ENCODE measurements at places on chromosomes 12 and 14. TPM values are rescaled to one million over a fixed set of nuclear protein-coding genes. Genes with fewer than 3 reads are reported as not detected.

SLC25A47 gene
- total RNA-seq: not detected

DNA sequence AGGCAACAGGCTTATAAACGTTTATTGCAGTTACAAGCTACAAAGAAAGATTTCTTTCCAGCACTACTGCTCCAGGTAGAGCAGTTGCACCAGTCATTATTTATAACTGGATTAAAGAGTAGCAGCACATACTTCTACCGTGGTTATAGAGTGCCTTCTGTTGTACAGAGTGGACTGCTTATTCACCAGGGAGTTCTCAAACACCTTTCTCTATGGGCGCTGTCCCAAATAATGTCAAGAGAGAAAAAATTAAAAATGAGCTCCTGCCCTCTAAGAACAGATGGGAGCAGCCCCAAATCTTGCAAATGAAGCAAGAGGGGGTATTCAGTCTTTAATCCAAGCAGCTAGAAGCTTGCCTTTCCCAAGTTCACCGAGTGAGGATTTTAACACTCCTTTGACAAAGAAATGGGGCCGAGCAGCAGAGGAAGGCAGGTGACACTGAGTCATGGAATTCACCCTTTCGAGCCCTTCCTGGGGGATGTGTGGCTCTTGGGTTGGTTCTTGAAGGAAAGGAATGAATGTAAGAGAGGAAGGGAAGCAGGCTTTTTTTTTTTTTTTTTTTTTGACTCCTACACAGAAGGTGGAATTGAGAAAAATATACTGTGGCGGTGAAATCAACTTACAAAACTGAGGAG is 181.2 kb downstream of the PRKCH start:
- no peaks in the 10 kb centered on the region for H3K27me3 ChIP-seq
- peaks cover 7% of the 10 kb centered on the region for H3K36me3 ChIP-seq
- DNase-seq: no peak
- H3K27ac ChIP-seq: no peak overlapping the region
- no peaks in the 10 kb centered on the region for H3K4me1 ChIP-seq

FAM186B gene
- 1.7 TPM for total RNA-seq

LBHD2 gene
- total RNA-seq: 0.78 TPM

- H3K27me3 ChIP-seq: peaks cover 12% of the 10 kb centered on the region
- DNase-seq: no peak
- no peaks in the 10 kb centered on the region for H3K36me3 ChIP-seq
- H3K4me3 ChIP-seq: no peak overlapping the region
Observed at GRCh38 chr14:99075771-99076375, 196.1 kb downstream of the BCL11B start.

MAPK1IP1L gene
- 79.7 TPM for total RNA-seq

GRCh38 chr14:68705741-68706283 is 87.1 kb downstream of the ZFP36L1 start:
- no peaks in the 10 kb centered on the region for H3K36me3 ChIP-seq
- H3K27ac ChIP-seq: peak overlapping the region; percentile 71
- peaks cover 50% of the 10 kb centered on the region for H3K4me1 ChIP-seq
- DNase-seq: peak; percentile 56

GRCh38 chr12:90290980-90291975 is 582.6 kb upstream of the ATP2B1 start:
- H3K27ac ChIP-seq: no peak overlapping the region
- DNase-seq: no peak
- H3K4me1 ChIP-seq: no peaks in the 10 kb centered on the region
- no peaks in the 10 kb centered on the region for H3K27me3 ChIP-seq
- no peak overlapping the region for H3K4me3 ChIP-seq

- peaks cover 25% of the 10 kb centered on the region for H3K4me1 ChIP-seq
- DNase-seq: peak; percentile 76
- H3K27me3 ChIP-seq: no peaks in the 10 kb centered on the region
- H3K4me3 ChIP-seq: peak overlapping the region; percentile 99
- H3K27ac ChIP-seq: peak overlapping the region; percentile 64
- H3K36me3 ChIP-seq: no peaks in the 10 kb centered on the region
Observed at GRCh38 chr12:53251477-53252348, 16.4 kb upstream of the ESPL1 start.

DNA sequence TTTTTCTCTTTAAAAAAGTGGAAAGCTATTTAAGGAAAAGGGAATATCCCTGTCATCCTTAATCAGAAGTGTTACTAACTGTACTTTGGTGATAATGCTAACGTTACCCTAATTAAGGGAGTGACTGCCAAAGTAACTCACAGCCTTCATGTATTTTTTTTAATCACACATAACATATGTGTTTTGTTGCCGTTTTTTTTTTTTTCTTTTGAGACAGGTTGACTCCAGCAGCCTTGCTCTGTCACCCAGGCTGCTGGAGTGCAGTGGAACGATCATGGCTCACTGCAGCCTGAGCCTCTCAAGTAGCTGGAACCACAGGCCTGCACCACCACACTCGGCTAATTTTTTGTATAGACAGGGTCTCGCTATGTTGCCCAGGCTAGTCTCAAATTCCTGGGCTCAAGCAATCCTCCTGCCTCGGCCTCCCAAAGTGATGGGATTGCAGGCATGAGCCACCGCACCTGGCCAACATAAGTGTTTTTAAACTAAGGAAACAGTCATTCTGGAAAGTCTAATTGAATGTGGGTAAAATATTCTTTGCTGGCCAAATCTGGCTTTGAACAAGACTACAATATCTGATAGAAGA is 56.5 kb downstream of the HECTD4 start:
- H3K27me3 ChIP-seq: no peaks in the 10 kb centered on the region
- no peak for DNase-seq
- H3K4me1 ChIP-seq: no peaks in the 10 kb centered on the region
- H3K4me3 ChIP-seq: no peak overlapping the region

DNA sequence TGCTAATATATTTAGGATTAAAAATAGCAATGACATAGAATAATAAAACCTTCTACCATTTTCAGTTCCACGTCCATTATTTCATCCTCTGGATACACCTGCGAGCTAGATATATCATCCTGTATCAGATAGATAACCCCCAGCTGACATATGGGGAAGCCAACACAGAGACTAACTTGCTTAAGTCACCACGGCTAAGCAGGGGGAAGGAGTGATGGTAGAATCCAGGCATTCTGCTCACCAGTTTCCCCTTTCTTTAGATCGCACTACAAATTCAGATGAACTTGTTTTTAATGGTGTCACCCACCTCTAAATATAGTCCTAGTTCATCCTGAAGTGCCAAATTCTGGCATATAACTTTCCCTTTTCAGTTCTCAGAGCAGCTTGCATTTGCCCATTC is 110.1 kb downstream of the TXNDC16 start:
- H3K27ac ChIP-seq: no peak overlapping the region
- no peaks in the 10 kb centered on the region for H3K27me3 ChIP-seq
- no peak for DNase-seq
- no peaks in the 10 kb centered on the region for H3K36me3 ChIP-seq

- H3K36me3 ChIP-seq: no peaks in the 10 kb centered on the region
- H3K27me3 ChIP-seq: no peaks in the 10 kb centered on the region
- no peaks in the 10 kb centered on the region for H3K4me1 ChIP-seq
- no peak overlapping the region for H3K27ac ChIP-seq
- no peak for DNase-seq
Observed at GRCh38 chr12:124782132-124782531, 81.5 kb downstream of the SCARB1 start.

IL31 gene
- total RNA-seq: not detected

DNA sequence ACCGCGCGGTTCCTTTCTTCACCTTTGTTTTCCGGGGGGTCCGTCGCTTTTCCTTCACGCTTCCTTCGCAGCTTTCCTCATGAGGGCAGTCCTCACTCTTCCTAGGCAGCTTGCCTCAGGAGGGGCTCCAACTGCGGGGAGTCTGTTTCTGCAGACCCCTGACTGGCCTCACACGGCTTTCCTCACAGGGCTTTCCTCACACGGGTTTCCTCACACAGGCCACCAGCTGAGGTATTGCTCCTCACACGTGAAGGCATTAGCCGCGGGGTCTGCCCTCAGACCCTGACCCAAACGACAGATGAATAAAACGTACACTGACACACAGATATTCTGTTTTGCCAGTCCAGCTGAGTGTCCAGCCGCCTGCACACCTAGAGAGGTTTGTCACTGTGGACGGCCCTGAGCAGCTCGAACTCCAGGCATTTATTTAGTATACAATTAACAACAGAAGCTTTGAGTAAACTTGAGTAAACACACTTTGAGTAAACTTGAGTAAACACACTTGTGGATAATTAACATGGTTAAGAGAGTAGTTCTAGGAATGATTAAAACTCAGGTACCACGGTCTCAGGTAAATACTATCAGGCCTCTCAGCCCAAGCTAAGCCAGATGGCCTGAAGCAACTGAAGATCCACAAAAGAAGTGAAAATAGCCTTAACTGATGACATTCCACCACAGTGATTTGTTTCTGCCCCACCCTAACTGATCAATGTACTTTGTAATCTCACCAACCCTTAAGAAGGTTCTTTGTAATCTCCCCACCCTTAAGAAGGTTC is 16.1 kb upstream of the LYZ start:
- DNase-seq: no peak
- no peaks in the 10 kb centered on the region for H3K36me3 ChIP-seq
- H3K4me3 ChIP-seq: no peak overlapping the region
- H3K4me1 ChIP-seq: no peaks in the 10 kb centered on the region
- no peak overlapping the region for H3K27ac ChIP-seq
- H3K27me3 ChIP-seq: no peaks in the 10 kb centered on the region

- no peaks in the 10 kb centered on the region for H3K4me1 ChIP-seq
- no peak overlapping the region for H3K4me3 ChIP-seq
- H3K27me3 ChIP-seq: no peaks in the 10 kb centered on the region
Observed at GRCh38 chr12:93451423-93452158, 9.8 kb upstream of the UBE2N start.

COX8C gene
- total RNA-seq: not detected

DNA sequence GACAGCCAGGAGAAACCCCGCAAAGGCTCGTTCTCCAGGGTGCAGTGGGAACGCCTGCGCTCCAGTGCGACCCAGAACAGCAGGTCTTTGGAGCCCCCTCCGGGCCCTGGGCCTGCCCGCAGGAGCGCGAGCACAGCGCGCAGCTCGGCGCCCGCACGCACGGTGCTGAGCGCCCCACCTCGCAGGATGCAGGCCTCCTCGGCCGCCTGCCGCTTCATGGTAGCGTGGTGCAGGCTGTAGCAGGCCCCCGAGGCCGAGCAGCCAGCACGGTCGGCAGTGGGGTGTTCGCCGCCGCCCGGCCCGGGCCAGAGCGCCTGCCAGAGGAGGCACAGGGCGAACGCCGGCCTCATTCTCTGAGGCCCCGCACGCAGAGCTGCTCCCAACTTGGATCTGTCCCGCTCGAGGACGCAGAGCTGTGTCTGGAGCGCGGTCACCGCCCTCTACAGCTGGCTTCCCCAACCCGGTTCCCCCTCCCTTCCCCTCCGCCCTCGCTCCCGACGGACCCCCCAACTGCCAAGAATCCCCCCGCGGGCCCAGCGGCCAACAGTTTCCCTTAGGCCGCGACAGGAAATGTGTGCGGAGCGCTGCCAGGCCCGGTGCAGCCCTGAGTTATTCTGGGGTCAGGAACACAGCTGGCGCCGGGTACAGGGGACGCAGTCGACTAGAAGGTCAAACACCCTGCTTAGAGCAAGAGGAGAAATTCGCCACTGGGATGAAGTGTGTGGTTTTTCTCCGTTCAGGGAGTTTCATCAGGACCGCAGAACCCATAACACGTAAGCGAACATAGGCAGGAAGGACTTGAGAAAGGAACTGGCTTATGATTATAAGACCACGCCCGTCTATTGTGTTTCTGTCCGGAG is at the start of gene CLEC14A:
CLEC14A (minus strand) TSS at position 421 of the 860 bp plus-strand sequence; CDS start at position 350, 71 bp downstream.
- H3K27ac ChIP-seq: no peak within 1 kb of the TSS
- DNase-seq: no peak
- H3K36me3 ChIP-seq: no peaks in the 10 kb centered on the region
- H3K4me3 ChIP-seq: no peak within 1 kb of the TSS
- no peaks in the 10 kb centered on the region for H3K27me3 ChIP-seq

DNA sequence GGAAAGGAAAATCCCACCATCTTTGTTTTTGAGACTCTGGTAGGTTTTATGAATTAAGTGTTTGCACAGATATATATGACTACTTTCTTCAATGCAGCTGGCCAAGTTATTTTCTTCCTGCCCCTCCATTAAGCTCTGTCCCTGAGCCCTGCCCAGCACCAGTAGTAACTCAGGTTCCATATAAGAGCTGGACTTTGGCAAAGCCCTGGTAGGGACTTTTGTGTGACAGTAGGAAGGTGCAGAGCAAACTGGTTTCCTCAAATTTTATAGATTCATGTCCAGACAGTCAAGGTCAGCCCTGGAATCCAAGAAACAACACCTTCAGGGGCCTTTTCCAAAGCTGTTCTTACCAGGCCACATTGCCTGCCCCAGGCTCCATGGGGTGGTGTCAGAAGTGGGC is 47.3 kb downstream of the SSPN start:
- DNase-seq: no peak
- H3K36me3 ChIP-seq: no peaks in the 10 kb centered on the region
- H3K4me3 ChIP-seq: no peak overlapping the region
- peaks cover 98% of the 10 kb centered on the region for H3K4me1 ChIP-seq

ASCL1 gene
- total RNA-seq: not detected

GRCh38 chr14:90815822-90816662 is at the start of gene TTC7B:
TSS of gene TTC7B (minus strand) at chr14:90816430. CDS start at chr14:90816295, 135 bp downstream.
- no peaks in the 10 kb centered on the region for H3K27me3 ChIP-seq
- H3K4me3 ChIP-seq: no peak within 1 kb of the TSS
- H3K36me3 ChIP-seq: no peaks in the 10 kb centered on the region

DNA sequence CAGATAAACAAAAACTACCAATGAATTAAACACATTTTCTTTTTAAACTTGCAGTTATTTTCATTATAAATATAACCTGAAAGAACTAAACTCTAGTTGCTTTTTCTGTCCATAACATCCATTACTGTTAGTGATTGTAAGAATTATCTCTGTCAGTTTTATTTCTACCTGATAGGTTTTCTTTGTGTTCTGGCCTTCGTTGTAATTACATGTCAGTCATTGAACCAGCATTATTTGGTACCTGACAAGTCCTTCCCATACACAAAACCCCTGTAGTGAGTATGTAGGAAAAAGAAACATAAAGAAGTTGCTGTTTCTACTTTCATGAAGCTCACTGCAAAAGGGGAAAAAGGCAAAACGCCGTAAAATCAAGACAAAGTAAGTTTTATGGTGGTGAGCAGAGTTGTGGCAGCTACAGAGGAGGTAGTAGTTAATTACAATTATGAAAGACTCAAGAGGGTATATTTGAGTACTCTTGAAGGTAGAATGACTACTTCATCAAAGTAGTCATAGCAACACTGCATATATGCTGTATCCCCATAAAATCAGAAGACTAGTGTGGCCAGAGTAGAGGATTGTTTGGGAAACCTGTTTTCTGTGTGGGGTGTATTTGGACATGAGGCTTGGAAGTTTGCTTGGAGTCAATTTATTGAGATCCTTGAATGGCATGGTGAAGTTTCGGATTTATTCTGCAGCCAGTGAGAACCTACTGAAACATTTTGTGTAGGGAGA is 102.8 kb downstream of the SLC5A8 start:
- H3K27me3 ChIP-seq: no peaks in the 10 kb centered on the region
- no peak overlapping the region for H3K4me3 ChIP-seq
- no peak for DNase-seq
- no peaks in the 10 kb centered on the region for H3K4me1 ChIP-seq
- H3K27ac ChIP-seq: no peak overlapping the region

- no peaks in the 10 kb centered on the region for H3K4me1 ChIP-seq
- no peaks in the 10 kb centered on the region for H3K36me3 ChIP-seq
- H3K27me3 ChIP-seq: no peaks in the 10 kb centered on the region
- DNase-seq: no peak
- no peak overlapping the region for H3K4me3 ChIP-seq
- H3K27ac ChIP-seq: no peak overlapping the region
Observed at GRCh38 chr12:27003421-27004381, 10.5 kb downstream of the TM7SF3 start.

PZP gene
- total RNA-seq: not detected

PLA2G1B gene
- total RNA-seq: not detected

MYH6 gene
- not detected for total RNA-seq

- DNase-seq: no peak
- no peak overlapping the region for H3K4me3 ChIP-seq
- H3K36me3 ChIP-seq: no peaks in the 10 kb centered on the region
- H3K27me3 ChIP-seq: no peaks in the 10 kb centered on the region
Observed at GRCh38 chr12:3003357-3003992, 44.3 kb downstream of the TEAD4 start.

DAO gene
- total RNA-seq: not detected

Measured in PC-9 (cell line).